ENCODE measurements at places on chromosomes 13 and 19.

- DNase-seq = no peak
Measured at GRCh38 chr13:40232311-40233040, 434.0 kb downstream of the FOXO1 start.

DNA sequence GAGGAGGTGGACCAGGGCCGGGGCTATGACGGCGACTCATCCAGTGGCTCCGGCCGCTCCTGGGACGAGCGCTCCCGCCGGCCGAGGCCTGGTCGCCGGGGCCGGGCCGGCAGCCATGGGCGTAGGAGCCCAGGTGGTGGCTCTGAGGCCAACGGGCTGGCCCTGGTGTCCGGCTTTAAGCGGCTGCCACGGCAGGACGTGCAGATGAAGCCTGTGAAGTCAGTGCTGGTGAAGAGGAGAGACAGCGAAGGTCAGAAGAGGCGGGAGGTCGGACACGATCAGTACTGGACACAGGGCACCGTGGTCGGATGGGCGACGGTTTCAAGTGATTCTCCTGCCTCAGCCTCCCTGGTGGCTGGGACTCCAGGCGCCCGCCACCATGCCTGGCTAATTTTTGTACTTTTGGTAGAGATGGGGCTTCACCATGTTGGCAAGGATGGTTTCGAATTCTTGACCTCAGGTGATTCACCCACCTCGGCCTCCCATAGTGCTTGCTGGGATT is 22.3 kb downstream of the TJP3 start:
- no peak for DNase-seq

GRCh38 chr19:5128251-5128935 is 159.5 kb downstream of the KDM4B start:
- no peak for DNase-seq

DNA sequence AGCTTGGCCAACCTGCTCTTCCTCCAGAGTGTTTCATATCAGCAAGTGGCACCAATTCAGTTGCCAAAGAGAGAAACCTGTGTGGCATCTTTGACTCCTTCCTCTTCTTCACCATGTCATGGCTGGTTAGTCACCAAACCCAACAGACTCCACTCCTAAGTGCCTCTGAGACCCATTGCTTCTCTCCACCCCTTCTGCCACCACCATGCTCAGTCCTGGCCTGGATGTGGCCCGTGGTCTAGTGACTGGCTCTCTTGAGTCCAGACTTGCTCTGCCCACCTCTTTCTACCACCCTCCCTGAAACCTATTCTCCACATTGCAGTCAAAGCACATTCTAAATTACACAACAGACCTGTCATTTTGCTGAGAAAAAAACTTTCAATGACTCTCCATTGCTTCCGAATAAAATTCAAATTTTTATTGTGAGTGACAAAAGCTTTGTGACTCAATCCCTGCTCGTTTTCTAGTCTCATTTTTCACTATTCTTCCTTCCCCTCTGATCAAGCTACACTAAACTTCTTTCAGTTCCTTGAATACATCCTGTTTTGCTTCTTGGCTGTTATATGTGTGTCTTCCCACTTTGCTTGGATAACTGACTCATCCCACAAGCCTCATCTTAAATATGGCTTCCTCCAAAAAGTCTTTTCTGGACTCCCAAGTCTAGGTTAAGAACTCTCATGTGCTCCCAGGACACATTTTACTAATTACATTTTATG is 12.0 kb upstream of the TNFSF11 start:
- no peak for DNase-seq

DNA sequence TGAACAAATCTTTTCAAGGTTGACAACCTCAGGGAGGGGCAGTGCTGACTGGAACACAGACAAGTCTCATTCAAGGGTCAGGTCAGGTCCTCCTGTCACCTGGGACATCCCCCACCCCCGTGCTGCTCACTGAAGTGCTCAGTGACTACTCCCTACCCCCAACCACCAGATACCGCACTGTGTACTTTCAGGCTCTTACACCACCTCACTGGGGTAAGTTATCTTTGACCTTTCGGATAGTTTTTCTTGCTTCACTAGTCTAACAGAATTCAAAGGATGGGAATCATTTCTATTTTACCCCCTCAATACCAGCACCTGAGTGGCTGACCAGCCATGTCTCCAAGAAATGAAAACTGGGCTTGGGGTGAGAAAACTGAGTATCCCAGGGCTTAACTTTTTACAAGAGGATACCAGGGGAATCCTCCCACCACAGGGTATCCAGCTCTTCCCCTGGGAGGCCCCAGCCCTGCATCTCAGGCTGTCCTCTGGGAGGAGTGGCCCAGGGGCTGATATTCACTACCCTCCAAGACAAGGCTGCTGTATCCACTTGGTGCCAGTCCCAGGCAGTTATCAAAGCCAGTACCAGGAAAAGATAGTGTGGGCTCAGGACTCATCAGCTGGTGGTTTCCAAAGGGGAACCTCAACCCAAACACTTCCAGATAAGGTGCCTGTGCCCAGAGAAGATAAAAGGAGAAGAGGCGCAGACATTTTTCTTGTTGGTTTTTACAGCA is 2.1 kb downstream of the ZNF563 start:
- DNase-seq = no peak

DNA sequence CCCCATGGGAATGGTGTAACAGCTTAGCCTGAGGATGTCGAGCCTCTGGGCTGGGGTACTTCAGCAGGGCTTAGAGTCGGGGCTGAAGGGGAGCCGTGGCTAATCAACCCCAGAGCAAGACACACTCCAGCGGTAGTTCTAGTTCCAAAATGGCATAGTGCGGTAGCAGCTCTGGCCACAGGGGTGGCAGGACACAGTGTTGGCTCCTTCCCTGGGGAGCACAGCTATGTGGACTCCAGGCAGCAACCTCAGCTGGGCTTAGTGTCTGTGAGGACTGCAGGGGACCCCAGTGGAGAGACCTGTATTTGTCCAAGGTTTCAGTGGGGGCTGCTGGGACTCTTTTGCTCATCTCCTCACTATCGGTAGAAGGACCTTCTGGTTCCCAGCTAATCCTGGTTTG is 70.8 kb upstream of the PCDH20 start:
- DNase-seq = no peak

Measured in esophagus squamous epithelium (tissue), 5 donors.